Smooth muscle cell of bladder (primary cell): ENCODE measurements at places on chromosomes 5 and 9. TPM values are rescaled to one million over a fixed set of nuclear protein-coding genes. Genes with fewer than 3 reads are reported as not detected.

The SPATA31A3 gene
- total RNA-seq, result not detected in 2 replicates

The PCDHA13 gene
- under 0.01 and 0.09 TPM in 2 replicates for total RNA-seq

The ACOT12 gene
- total RNA-seq, result 0.74 and 2.1 TPM in 2 replicates

The TOPORS gene
- 25.6 and 30.0 TPM in 2 replicates for total RNA-seq

The GLRA1 gene
- not detected in 2 replicates for total RNA-seq

The PCDHB16 gene
- total RNA-seq, result 0.18 and 0.85 TPM in 2 replicates

The PCDHGC4 gene
- 1.7 TPM in 2 replicates for total RNA-seq

The PPP3R2 gene
- total RNA-seq, result not detected in 2 replicates

The ANKRD31 gene
- total RNA-seq, result 0.09 and 0.14 TPM in 2 replicates

The LOX gene
- total RNA-seq, result 94.2 and 171 TPM in 2 replicates

The FOXD4L4 gene
- 0.14 and 0.18 TPM in 2 replicates for total RNA-seq

The POU5F2 gene
- total RNA-seq, result 0.55 and 0.57 TPM in 2 replicates

The THBS4 gene
- total RNA-seq, result 1.1 and 3.2 TPM in 2 replicates

The IFNA21 gene
- not detected in 2 replicates for total RNA-seq

The CRB2 gene
- total RNA-seq, result under 0.01 TPM in 2 replicates

The WDR5 gene
- 12.5 and 15.6 TPM in 2 replicates for total RNA-seq

The SLC2A6 gene
- 12.9 and 14.1 TPM in 2 replicates for total RNA-seq

The SPATA31E1 gene
- not detected in 2 replicates for total RNA-seq

The RASGRF2 gene
- total RNA-seq, result 7.2 and 8.0 TPM in 2 replicates

The APBB3 gene
- total RNA-seq, result 17.2 and 21.9 TPM in 2 replicates

The RARS1 gene
- total RNA-seq, result 160 and 187 TPM in 2 replicates

The ACO1 gene
- 106 and 143 TPM in 2 replicates for total RNA-seq

The NTRK2 gene
- 0.09 TPM in 1 of 2 replicates, not detected in the other for total RNA-seq

The RANBP17 gene
- total RNA-seq, result 2.0 and 2.1 TPM in 2 replicates

The TMEM215 gene
- total RNA-seq, result not detected in 2 replicates

The CCL21 gene
- not detected in 2 replicates for total RNA-seq

The GRIN3A gene
- not detected in 2 replicates for total RNA-seq

The LPCAT1 gene
- 45.7 and 73.4 TPM in 2 replicates for total RNA-seq

The DAB2 gene
- 122 and 161 TPM in 2 replicates for total RNA-seq

The ZDHHC11B gene
- under 0.01 and 0.09 TPM in 2 replicates for total RNA-seq

The TXNDC8 gene
- total RNA-seq, result not detected in 2 replicates

The AGXT2 gene
- total RNA-seq, result not detected in 2 replicates

The SPINK6 gene
- total RNA-seq, result 3.1 and 15.6 TPM in 2 replicates

The SLC36A1 gene
- 4.3 TPM in 2 replicates for total RNA-seq

The CCT5 gene
- 380 and 406 TPM in 2 replicates for total RNA-seq

The ZBED3 gene
- 0.28 and 0.57 TPM in 2 replicates for total RNA-seq

The ARHGEF39 gene
- 0.09 and 0.28 TPM in 2 replicates for total RNA-seq

The JADE2 gene
- 18.6 and 19.7 TPM in 2 replicates for total RNA-seq

The POLR1E gene
- 23.2 and 29.9 TPM in 2 replicates for total RNA-seq

The GAS1 gene
- 85.8 and 306 TPM in 2 replicates for total RNA-seq

The HTR1A gene
- not detected in 2 replicates for total RNA-seq

The GARIN3 gene
- not detected in 2 replicates for total RNA-seq

The ENHO gene
- total RNA-seq, result not detected in 2 replicates

The IL5 gene
- not detected in 2 replicates for total RNA-seq

The HMMR gene
- total RNA-seq, result 4.2 and 5.5 TPM in 2 replicates

The FAM78A gene
- total RNA-seq, result 0.43 and 0.55 TPM in 2 replicates

The PLEKHG4B gene
- total RNA-seq, result under 0.01 TPM in 1 of 2 replicates, not detected in the other

The GRM6 gene
- not detected in 2 replicates for total RNA-seq

The SPRY4 gene
- total RNA-seq, result 2.7 and 4.3 TPM in 2 replicates

The FBXL7 gene
- 2.0 and 2.9 TPM in 2 replicates for total RNA-seq

The OR1Q1 gene
- total RNA-seq, result not detected in 2 replicates

The CNTFR gene
- total RNA-seq, result under 0.01 TPM in 1 of 2 replicates, not detected in the other

The ADRB2 gene
- total RNA-seq, result under 0.01 and 0.09 TPM in 2 replicates

The SAP30L gene
- 22.6 and 29.7 TPM in 2 replicates for total RNA-seq

The PCDHA4 gene
- 0.14 and 0.37 TPM in 2 replicates for total RNA-seq
